Effector memory CD8-positive, alpha-beta T cell (primary cell): ENCODE measurements at places on chromosomes 7 and 10.

DNA sequence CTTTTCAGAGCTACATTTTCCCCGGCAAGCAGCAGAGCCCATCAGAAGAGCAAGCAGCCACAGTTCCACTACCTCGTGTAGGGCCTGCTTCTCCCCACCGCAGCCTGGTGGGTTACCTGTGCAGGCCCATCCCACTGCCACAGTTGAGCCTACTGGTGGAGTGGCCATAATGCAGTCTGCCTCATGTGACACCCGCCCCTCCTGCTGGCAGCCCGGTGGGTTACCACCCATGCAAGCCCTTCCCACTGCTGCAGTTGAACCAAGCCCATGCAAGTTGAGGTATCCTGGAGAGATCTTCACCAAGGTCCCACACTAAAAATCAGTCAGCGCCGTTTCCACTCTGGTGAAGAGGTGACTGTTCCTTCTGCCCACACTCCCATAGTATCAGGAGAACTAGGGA lies 32.1 kb upstream of the CNNM1 start:
- H3K27me3 ChIP-seq, result peaks cover 35% of the 10 kb centered on the region
- no peak overlapping the region for H3K27ac ChIP-seq
- H3K4me1 ChIP-seq, result peaks cover 3% of the 10 kb centered on the region

GRCh38 chr10:114087255-114087654 lies 43.6 kb downstream of the ADRB1 start:
- no peaks in the 10 kb centered on the region for H3K4me1 ChIP-seq
- no peak for DNase-seq
- no peak overlapping the region for H3K27ac ChIP-seq
- H3K27me3 ChIP-seq, result no peaks in the 10 kb centered on the region
- no peak overlapping the region for H3K4me3 ChIP-seq

- peaks cover 42% of the 10 kb centered on the region for H3K36me3 ChIP-seq
- peak; percentile 70 for DNase-seq
- H3K4me3 ChIP-seq, result peak overlapping the region; percentile 90
- H3K27me3 ChIP-seq, result peaks cover 8% of the 10 kb centered on the region
- peaks cover 31% of the 10 kb centered on the region for H3K4me1 ChIP-seq
Measured at GRCh38 chr10:22325272-22326144, 4.6 kb downstream of the BMI1 start.

GRCh38 chr7:39211581-39211980 lies 233.9 kb downstream of the POU6F2 start:
- no peak overlapping the region for H3K27ac ChIP-seq
- H3K27me3 ChIP-seq, result peaks cover 17% of the 10 kb centered on the region
- DNase-seq, result no peak
- no peaks in the 10 kb centered on the region for H3K36me3 ChIP-seq
